ENCODE measurements at places on chromosomes 16 and 17.

GRCh38 chr16:68779891-68780290 is 42.8 kb downstream of the CDH1 start:
- no peak for DNase-seq

- DNase-seq, result no peak
Measured at GRCh38 chr17:58144801-58145200, 3.4 kb upstream of the OR4D1 start.

DNA sequence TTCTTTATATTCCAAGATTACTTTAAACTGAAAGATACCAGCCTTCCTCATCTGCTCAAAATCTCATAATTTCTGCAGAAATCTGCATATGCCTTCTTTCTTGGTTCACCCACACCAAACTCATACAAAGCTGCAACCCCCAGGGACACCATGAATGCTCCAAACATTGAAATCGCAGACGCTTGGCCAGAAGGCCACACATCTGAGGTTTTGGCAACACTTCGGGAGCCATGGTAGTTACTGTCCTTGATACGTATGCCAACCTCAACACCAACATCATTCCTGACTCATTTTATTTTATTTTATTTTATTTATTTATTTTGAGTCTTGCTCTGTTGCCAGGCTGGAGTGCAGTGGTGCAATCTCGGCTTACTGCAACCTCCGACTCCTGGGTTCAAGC is 11.8 kb downstream of the GSPT1 start:
- DNase-seq, result no peak

DNA sequence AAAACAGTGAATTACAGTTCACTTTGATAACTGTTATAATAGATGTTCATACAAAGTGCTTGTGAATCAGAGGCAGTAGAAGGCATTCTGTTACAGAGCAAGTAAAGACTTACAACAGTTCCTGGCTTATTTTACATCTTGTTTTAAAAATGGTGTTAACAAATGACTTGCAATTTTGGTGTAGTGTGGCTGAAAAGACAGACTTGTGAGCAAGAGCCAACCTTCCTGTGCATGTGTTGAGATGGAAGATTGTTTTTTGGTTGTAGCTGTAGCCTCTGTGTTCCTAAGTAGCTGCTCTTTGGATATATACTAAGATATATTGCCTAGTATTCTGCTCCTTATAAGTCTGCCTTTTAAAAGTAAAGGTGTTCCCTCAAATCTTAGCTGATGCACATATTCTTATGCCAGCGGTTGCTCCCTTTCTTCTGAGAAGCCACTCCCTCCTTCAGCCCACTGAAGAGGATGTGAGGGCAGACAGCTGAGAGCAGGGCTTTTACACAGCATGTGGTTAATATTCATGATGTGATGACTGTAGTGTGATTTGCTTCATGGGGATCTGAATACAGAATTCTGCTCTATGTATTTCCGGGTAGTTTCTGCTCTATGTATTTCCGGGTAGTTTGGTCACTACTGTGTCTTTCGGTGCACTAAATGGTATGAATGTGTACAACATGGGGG is 182.3 kb downstream of the PHKB start:
- DNase-seq, result no peak

All from fibroblast of the aortic adventitia (primary cell).